Stimulated activated CD8-positive, alpha-beta memory T cell treated with anti-CD3 and anti-CD28 coated beads, Interleukin-4, amount 100 ng/mL, for 48 hours (primary cell): ENCODE measurements at places on chromosomes 6 and 20.

DNA sequence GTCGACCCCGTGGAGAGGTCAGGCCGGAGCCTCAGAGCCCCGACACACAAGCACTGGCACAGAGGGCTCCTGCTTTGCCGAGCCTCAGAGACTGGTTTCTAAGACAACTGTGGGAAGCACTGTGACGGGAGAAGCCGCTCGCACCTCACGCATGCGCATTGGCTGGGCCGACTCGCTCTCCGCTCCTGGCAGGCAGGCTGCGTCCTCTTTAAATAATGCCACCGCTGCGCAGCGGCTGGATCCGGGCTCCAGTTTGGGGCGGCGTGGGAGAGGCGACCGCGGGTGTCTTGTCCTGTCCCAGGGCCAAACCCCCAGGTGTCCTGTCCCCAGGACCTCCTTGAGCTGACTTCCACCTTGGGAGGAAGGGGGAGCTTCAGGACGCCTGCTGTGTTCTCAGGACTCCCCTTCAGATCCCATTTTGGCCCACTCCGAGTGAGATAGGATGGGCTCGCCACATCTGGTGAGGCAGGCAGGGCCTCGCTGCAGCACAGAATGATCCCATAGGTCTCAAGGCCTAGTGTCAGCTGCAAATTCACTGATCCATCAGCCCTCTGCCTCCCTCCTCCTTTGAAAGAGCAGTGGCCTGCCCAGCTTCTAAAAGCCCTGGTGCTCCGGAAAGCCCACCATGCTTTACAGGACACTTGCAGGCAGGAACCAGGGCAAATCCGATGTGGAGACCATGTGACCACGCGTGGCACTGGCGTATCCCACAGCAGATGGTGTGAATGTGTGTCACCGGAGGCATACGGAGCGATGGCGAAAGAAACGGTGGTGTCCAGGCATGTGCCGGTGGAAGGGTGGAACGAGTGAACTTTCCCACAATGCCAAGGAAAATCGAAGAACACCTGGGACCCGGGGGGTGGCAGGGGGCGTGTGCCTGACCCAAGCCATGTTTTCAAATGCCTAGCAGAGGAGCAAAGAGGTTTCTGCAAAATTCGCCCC lies 169.3 kb upstream of the ZNF337 start:
- peak; percentile 81 for DNase-seq

DNA sequence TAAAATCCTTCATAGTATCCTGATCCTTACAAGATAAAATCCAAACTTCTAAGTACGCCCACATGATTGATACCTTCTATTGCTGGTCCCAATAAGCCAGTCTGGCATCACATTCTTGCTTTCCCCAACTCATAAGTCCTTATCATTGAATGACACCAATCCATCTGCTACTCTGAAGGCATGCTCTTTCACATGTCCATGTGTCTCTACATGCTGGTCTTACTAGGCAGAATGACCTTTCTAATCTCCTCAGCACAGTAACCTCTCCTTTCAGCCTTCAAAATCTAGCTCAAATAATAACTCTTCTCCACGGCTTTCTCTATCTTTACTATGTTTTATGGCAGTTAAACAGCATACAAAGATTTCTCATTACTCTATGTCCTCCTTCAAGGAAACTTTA lies 71.1 kb downstream of the ASCC3 start:
- DNase-seq: no peak

DNA sequence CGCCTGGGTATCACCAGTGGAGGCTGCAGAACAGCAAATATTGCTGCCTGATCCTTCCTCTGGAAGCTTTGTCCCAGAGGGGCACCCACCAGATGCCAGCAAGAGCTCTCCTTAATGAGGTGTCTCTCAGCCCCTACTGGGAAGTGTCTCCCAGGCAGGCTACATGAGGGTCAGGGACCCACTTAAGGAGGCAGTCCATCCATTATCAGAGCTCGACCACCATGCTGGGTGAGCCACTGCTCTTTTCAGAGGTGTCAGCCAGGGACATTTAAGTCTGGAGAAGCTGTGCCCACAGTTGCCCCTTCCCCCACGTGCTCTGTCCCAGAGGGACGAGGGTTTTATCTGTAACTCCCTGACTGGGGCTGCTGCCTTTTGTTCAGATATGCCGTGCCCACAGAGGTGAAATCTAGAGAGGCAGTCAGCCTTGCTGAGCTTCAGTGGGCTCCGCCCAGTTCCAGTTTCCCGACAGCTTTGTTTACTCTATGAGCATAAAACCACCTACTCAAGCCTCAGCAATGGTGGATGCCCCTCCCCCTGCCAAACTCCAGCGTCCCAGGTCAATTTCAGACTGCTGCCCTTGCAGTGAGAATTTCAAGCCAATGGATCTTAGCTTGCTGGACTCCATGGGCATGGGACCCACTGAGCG lies 25.9 kb upstream of the AIG1 start:
- DNase-seq: no peak

GRCh38 chr6:150685860-150686259 lies 86.2 kb downstream of the PLEKHG1 start:
- DNase-seq: peak; percentile 80
